ENCODE measurements at places on chromosomes 1 and 21. TPM values are rescaled to one million over a fixed set of nuclear protein-coding genes. Genes with fewer than 3 reads are reported as not detected.

DNA sequence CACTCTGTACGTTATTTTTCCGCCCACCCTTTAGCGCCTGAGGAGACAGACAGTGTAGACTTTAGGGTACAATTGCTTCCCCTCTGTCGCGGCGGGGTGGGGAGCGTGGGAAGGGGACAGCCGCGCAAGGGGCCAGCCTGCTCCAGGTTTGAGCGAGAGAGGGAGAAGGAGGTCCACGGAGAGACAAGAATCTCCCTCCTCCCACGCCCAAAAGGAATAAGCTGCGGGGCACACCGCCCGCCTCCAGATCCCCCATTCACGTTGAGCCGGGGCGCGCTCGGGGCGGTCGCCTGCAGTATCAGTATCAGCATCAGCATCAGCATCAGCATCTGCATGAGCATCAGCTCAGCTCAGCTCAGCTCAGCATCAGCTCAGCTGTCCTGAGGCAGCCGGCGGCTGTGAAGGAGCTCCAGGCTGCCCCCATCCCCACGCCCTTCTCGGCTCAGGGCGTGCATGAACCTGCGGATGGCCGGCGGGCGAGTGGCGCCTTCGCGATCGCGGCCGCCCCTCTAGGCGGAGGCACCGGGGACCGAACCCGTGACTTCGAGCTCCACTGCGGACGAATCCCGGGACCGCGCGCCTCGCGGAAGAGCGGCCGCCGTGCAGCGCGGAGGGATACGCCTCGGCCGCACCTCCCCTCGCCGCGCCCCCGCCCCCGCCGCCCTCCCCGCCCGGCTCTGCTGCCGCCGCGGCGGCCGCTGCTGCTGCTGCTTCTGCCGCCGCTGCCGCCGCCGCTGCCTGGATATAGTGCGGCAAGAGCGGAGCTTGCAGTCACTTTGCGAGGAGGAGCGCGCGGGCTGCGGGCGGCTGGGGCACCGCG lies at the start of gene NCAM2:
Gene NCAM2 (plus strand): TSS at position 774 of the 820 bp plus-strand sequence.
- peak; percentile 69 for DNase-seq

GRCh38 chr1:31757204-31757679 lies 6.9 kb downstream of the ADGRB2 start:
- DNase-seq: no peak

DNA sequence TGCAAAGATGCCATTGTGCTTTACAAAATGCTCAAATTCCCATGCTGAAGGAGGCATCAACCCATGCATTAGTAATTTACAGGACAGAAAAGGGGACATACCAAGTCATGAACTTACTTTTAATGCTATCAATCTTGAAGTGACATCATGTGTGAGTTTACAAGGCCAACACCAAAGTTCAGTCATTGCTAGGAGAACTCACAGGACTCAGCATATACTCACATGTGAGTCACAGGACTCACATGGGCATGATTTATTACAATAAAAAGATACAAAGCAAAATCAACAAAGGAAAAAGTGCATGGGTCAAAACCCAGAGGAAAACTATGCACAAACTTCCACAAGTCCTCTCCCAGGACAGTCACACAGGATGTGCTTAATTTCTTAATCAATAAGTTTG lies 1656.0 kb downstream of the MRPL39 start:
- DNase-seq: no peak

DNA sequence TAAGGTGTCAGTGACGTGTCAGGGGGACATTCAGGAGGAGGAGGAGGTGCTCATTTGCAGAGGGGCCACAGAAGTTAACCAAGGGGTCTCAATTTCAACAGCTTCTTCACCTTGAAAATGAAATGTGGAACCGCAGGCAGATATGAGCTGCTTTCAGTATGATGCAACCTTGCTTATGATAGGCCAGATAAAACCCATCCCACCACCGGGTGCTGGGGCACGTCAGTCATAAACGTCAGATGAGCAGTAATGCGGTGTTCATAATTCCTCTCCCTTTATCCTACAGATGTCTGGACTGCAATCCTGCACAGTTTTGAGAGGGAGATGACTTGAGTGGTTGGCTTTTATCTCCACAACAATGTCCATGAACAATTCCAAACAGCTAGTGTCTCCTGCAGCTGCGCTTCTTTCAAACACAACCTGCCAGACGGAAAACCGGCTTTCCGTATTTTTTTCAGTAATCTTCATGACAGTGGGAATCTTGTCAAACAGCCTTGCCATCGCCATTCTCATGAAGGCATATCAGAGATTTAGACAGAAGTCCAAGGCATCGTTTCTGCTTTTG lies 1.7 kb downstream of the PTGFR start:
- no peak for DNase-seq

- DNase-seq: no peak
Measured at GRCh38 chr21:45993210-45994085, 11.9 kb downstream of the COL6A1 start.

GRCh38 chr1:87333692-87334347 lies 5.1 kb downstream of the LMO4 start:
- peak; percentile 41 for DNase-seq

GRCh38 chr1:164991763-164992314 lies 364.7 kb downstream of the LMX1A start:
- no peak for DNase-seq

DNA sequence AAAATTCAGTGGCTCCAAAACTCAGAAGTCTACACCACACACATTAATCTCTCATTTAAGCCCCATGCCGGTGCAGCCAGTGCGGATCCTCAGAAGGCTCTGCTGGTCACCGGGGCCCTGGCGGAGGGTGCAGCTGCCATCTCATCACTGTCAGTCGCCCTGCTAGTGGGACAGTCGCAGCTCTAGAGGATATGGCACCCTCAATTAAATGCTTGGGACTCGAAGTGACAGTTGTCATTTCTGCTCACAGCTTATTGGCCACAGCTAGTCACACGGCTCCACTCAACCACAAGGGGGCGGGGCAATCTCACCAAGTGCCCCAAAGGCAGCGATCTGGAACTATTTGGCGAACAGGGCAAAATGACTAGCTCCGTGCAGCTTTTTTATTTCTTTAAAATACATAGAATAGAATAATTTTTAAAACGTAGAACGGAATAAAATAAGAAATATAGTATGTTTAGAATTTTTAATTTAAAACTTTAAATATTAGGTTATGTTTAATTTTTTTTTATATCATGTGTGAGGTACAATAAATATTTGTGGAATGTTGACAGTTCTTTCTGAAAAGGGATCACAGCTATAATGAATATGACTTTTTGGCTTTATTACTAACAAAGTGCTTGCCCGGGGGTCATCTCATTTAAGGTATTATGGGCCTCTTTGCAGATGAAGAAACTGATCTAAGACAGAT lies 8.0 kb upstream of the MAN1C1 start:
- peak; percentile 90 for DNase-seq

DNA sequence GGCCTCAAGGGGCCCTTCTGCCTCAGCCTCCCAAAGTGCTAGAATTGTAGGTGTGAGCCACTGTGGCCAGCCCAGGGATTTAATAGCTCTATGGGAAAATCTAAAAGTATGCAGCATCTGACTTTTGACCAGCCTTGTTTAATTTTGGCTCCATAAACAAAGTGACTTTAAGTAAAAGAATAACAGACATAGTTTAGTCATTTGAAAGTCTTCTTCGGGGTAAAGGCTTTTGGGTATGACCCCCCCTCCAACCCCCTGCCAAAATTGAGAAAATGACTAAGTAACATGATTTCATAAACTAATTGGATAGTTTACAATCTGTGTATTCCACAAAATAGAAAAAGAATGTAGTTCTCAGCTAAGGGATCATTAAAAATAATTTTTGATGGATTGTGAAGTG lies 17.0 kb downstream of the GPBP1L1 start:
- DNase-seq: no peak

DNA sequence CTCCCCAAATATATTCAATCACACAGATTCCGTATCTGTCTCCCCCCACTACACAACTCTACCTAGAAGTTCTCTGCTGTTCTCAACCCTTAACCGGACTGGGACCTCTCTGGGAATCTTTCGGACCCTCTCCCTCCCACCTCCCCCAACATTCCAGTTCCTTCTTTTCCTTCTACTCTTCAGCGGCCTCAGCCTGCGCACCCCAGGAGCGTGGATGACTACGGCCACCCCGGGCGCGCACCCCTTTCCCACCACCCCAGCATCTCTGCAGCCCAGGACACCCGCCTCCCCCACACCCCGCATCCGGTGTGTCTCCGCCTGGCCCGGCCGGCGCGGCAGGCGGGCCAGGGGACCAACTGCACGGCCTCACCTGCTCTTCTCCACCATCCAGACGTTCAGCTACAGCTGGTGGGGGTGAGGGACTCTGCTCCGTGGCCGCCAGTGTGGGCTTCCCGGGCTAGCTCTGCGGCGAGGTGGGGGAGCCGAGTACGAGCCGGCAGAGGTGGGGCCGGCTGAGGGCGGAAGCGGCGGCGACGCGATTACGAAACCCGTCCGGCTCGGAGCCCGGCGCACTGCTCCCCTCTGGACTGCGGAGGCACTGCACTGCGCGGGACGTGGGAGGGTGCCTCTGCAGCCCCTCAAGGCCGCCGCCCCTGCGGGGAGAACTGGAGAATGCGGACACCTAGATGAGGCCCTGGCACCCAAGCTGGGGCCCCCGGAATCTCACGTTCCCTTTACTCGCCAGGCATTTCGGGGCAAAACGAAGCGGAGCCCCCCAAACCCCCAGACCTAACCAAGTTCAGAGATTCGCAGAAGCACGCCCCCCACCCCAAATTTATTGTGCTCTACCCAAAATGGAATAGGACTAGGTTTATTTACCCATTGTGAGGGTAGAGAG lies at the start of gene CDC42SE1:
Gene CDC42SE1 (minus strand): TSS at position 514 of the 898 bp plus-strand sequence. CDS start 3,892 bp downstream, outside the sequence.
- DNase-seq: peak; percentile 85

GRCh38 chr1:39755965-39756659 lies 15.0 kb downstream of the OXCT2 start:
- DNase-seq: no peak

DNA sequence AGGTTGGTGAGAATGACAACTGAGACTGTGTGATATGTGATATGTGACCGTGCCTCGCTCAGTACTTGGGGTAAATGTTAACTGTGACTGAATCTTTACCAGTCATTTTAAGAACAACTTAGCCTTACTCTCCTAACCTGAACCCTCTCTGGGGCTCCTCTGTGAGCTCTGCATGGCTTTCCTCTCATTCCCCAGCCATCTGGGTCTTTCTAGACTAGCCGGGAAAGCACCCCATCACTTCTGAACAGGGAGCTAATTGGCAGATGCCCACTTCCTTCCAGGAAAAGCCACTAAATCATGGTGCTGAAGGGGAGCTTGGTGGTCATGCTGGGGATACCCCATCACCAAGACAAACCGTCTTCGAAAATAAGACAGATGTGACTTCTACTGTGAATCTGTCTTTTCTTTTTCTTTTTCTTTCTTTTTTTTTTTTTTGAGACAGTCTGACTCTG lies 16.5 kb upstream of the FOXO6 start:
- no peak for DNase-seq

DNA sequence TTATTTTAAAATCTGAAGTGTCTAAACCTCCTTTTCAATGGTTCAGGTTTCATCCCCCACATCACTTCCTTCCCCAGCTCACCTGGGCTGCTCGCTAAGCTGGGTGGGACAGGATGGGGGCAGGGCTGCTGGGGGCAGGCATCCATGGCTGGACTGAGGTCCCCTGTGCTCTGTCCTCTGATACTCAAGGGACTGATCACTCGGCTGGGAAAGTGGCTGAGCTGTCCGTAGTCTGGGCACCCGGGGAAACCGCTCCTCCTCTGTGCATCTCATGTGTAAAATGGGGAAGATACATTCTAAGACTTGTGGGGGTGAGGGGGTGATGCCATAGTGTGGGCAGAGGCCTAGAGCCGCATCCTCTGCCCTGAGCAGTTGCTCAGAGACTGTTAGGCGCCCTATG lies 411.2 kb downstream of the MATN1 start:
- DNase-seq: no peak

DNA sequence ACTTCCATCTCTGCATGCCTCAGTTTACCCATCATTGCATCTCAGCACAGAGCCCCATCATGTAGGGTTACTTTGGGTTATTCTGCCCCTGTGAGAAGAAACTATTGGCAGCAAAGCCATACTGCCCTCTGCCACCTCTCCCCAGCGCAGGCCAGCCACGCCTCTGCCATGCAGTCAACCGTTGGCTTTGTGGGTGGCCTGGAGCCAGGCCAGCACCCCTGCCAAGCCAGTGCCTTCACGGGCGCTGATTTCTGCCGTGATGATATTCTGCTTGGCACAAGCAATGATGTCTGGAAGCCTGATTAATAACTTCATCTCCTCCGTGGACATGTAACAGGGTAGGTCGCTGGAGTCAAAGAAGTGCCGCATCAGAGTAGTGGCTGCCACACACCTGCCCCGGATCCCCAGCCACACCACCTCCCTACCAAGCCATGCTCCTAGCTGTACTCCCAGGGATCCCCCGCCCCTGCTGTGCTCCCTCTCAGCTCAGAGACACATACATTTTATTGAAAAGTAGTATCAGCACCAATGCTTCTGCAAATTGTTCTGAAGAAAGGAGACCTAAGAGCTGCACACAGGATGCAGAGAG lies 15.0 kb upstream of the CEP85 start:
- DNase-seq: no peak

- no peak for DNase-seq
Measured at GRCh38 chr1:104380003-104380402, 630.3 kb downstream of the AMY1C start.

- DNase-seq: no peak
Measured at GRCh38 chr1:205012391-205013140, 30.4 kb upstream of the CNTN2 start.

DNA sequence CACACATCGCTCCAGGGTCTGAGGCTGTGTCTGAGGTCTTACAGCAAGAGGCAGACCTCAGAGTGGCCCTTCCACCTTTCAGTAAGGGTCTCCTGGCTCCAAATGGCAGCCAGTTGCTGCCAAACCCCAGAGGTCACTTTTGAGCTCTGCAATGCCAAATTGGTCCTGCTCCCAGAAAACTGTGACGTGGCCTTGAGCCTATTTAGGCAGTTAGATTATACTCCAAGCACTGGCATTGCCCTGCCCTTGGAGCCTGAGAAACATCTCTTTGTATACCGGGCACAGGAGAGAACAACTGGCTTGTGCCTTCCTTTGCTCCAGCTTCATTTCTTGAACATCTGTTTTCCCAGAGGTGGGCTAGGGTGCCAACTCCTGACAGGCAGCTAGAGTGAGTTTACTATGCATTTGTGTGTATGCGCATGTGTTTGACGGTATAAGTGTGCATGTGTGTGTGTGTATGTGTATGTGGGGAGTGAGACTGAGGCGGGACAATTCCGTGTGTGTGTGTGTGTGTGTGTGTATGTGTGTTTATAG lies 134.5 kb downstream of the IER5 start:
- DNase-seq: no peak

Gene KRTAP10-1
- not detected for total RNA-seq

Gene SLC35E2B
- total RNA-seq: 123 TPM

Gene ILDR2
- 0.25 TPM for total RNA-seq

Gene S100A14
- total RNA-seq: not detected

Gene KCNH1
- total RNA-seq: not detected

Gene ADAMTSL4
- 0.33 TPM for total RNA-seq

Gene S1PR1
- 363 TPM for total RNA-seq

Gene CRTC2
- total RNA-seq: 113 TPM
